Left renal cortex interstitium (tissue), 4 donors: ENCODE measurements at places on chromosomes 6 and 20.

GRCh38 chr20:32056708-32057483, 4.9 kb downstream of the HCK start:
- DNase-seq, result no peak

DNA sequence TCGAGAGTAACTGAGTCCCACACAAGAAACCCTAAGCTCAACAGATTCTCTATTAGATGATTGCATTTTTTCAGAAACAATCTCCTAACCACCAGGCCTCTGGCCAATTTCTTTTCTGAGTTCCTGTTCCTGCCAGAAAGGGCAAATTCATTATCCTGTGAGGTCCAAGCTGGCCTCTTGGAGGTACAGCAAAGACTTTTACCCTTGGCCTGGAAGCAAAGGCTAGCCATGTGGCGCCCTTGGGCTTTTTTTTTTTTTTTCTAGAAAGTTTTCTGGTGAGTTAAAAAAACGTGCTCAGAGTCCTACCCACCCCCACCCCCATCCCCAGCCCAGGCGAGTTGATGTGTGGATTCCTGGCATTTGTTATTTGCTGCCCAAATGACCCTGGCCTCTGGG, 59.0 kb upstream of the EEF1A1 start:
- no peak for DNase-seq

- no peak for DNase-seq
Observed at GRCh38 chr6:170053966-170054661, 236.8 kb downstream of the DLL1 start.

DNA sequence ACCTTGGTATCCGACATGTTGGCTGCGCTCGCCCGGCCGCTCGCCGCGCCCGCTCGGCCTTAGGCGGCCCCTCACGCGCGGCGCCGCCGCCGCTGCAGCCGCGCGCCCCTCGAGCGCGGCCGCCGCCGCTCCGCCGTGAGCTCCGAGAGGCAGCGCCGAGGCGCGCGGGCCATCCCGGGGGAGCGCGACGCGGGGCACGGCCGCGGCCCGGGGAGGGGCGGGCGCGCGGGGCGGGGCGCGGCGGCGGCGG, at the start of gene KIF13A:
TSS of gene KIF13A (minus strand) at position 189 of the 250 bp plus-strand sequence. CDS start at position 17, 172 bp downstream.
- no peak for DNase-seq

DNA sequence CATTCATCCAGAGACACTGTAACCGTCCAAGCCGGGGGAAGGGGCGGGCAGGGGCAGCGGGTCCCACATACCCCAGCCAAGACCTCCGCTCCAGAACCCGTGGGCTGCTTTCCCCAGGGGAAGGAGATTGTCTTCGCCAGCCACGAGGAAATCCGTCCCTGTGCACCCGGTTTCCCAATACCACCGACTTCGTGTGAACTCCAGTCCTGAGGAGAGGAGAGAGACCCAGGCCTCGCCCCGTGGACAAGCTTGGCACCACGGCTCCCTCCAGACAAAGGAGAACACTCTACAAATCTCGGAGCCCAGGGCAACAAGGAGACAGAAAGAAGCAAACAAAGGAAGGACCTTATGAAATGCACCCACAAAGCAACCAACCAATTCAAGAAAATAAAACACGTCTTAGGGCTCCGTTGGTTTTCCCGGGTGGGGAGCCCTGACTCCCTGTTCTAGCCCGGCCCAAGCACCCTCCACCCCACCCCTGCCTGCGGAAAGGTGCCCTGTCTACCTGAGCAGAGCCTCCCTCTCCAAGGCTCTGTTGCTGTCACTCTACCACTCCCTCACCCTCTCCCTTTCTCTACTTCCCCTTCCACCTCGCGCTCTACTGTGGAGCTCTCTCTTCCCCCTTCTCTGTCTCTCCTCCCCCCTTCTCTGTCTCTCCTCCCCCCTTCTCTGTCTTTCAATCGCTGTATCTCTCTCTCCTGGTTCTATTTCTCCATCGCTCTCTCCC, 1382.8 kb upstream of the DEFB115 start:
- no peak for DNase-seq

DNA sequence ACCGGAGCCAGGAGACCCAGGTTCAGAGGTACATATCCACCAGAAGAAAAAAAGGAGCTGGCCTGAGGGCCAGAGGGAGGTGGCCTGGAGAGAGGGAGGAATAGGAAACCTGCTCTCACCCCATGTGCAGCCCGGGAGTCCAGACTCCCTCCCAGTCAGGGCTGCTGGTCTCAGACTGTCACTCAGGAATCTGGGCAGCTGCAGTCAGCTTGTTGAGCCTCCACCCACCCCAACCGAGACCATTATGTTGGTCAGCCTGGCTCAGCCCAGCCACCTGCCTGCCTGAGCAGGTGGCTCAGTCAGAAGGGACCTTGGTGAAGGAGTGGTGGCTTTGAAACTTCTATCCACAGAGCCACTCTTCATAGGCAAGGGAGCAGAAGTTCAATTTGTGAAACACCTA, 53.3 kb upstream of the EPB41L1 start:
- DNase-seq, result no peak

DNA sequence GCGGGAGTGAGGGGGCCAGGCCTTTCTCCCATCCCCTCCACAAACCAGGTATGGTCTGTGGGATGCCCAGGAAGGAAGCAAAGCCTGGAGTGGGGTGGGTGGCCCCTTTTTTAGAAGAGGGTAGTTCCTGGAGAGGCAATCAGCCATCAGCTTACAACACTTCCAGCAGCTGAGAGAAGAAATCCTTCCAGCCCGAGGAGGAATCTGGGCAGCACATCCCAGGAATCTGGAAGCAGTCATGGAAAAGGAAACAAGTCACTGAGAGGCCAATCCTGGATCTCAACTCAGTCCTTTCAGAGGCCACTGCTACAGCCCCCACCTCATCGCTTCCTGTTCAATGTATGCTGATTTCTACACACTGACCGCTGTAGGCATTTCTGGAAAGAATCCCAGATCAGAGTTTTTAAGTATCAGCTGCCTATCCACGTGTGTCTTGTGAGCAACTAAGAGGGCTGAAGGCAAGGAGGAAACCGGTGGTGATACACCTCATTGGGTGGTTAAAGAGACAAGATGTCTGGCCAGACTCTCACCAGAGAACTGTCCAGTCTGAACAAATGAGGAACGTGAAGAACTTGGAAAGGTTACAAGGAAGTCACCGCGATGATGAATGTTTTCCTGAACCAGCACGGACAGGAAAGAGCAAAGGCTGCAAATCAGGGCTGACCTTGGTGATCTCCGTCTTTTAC, 92.9 kb upstream of the SHLD1 start:
- DNase-seq, result peak; percentile 72

- no peak for DNase-seq
Observed at GRCh38 chr6:113623129-113623528, 234.0 kb upstream of the MARCKS start.

GRCh38 chr6:2616811-2617210, 133.9 kb downstream of the MYLK4 start:
- no peak for DNase-seq

GRCh38 chr6:26241033-26241895, 123.7 kb upstream of the BTN3A2 start:
- DNase-seq, result no peak

DNA sequence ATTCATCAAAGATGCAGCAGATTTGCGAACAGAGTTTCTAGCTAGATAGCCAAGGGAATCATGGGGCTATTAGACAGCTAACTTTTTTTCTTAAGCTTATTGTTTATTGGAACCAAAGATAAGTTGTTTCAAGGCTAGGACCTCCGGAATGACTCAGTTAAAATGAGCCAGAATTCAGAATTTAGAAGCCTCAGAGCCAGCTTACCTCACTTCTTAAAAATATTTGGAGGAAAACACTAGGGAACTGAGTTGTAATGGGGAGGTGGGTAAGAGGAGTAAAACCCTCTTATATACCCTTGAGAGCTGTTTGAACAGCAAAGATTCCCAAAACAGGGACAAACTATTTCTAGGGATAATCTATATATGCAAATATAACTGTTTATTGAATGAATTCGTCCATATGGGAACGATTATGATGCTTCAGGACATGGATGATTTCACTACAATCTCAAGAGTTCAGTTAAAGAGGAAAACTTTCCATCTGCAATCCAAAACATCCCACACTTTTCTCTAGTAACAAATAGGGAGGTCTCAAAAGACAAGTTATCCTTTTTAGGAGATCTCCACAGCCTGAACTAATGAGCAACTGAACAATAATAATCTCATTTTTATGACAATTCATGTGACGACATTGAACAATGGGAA, 12.6 kb upstream of the CARMIL1 start:
- DNase-seq, result no peak

DNA sequence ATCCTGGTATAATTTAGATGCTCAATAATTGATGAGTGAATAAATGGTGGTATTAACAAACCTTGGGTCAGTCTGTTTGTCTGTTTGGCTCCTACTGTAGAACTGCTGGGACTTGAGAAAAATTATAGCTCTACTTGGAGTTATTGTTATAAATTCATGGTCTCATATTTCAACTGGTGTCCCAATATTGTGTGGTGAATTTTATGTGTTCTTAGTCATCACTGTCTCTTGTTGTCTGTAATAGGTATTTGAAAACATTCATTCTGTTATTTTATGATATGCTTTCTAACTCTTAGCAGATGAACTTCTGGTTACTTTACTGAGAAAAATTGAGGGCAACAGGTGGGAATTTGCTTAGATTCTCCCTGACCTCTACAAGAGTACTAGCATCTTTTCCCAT, 221.4 kb downstream of the CDKAL1 start:
- no peak for DNase-seq

DNA sequence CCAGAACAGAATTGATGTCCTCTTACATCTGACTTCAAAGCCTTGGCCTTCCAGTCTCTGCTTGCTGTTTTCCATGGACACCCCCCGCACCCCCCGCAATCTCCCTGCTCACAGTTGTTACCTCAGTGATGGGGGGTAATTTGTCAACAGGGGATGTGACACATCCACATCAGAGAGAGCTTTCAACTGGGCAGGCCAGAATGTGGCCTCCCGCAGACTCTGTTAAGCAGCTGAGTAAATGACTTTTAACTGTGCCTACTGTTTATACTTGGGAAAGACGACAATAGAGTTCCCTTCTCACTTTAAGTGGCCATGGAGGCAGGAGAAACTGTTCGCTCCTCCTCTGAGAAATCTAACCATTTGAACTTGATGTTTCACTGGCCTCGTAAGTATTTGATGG, 51.0 kb downstream of the TXNDC5 start:
- no peak for DNase-seq

DNA sequence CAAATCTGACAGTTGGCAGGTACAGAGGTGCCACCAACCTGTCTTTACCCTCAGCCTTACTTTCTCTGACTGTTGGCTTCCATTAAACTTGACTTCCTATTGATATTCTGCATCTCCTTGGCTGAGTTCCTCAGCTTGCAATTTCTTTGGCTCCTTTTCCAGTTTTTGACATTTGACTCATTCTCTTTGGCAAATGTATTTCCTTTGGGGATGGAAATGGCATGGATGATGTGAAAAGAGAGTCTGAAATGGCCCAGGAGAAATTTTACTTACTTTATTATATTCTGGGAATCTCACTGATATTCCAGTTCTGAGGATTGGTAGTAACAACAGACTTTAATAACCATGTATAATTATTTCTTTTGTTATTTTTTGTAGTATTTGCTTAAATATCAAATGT, 255.2 kb downstream of the CD109 start:
- DNase-seq, result no peak
